NCI-H69 (cell line): ENCODE measurements at places on chromosomes 7 and 10.

- DNase-seq, result no peak
Measured at GRCh38 chr7:156088115-156088514, 275.9 kb upstream of the SHH start.

DNA sequence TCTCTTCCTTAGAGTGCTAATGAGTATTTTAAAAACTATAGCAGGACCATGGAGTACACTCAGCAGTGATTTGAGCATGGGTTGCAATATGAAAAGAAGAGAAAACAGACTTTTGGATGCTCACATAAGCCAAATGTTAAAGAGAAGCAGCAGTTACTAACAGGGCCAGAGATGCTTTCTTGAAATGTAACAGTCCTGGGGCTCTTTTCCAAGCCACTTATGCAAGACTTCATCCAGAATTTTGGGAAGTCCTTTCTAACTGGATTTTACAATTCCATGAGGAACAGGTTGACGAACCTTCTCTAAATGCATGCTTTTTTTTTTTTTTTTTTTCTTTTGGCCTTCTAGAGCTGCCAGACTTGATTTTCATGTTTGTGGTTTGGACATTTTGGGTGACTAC, 282.0 kb downstream of the SEC23IP start:
- peak; percentile 30 for DNase-seq

DNA sequence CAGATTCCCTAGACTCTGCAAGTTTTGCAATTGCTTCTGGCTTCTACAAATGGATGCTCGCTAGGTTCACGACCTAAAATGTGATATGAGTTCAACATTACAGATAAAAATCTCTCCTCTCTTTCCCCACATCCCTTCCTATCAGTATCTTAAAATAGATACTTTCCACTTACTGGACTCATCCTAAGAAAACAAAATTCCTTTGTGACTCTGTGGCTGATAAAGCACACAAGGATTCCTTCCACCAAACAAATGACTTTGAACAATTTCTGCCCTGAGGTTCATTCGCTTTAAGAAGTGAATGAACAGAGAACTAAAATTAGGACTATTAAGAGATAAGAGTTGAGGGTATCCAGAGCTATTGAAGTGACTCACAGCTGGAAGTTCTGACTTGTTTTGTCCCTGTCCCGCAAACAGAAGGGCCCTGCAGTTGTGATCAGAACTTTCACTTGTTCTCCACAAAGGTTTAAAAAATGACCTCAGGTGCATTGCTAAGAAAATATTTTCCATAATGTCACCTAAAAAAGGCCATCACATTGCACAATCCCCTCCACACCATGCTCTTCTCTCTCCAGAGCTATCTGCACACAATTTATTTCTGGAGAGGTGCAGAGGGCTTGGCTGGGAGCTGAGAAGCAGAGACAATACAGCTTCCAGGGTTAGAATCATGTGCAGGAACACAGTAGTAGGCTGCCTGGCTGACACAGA, 96.1 kb downstream of the PIP4K2A start:
- DNase-seq, result no peak

- DNase-seq, result no peak
Measured at GRCh38 chr7:90621125-90621746, 25.1 kb downstream of the CDK14 start.

DNA sequence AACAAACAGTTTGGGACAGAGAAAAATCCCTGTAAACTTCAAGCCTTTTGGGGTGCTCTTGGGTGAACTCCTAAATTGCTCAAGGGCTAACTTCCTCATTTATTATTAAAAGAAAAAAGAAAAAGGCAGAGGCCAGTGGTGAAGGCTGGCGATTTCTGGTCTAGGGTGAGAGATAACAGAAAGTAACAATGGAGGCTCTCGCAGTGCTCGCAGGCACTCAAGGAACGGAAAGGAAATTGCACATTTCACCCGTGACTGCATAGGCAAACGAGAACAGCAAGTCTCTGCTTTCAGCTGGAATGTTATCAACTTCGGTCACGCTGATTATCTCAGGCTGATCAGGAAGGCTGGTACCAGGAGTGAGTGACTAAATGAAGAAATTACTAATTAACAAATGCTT, 70.7 kb downstream of the PRKAG2 start:
- DNase-seq, result peak; percentile 10

GRCh38 chr7:117427258-117427701, at the start of gene ASZ1:
Gene ASZ1 (minus strand): TSS chr7:117427493. CDS start chr7:117427460, 33 bp downstream.
- no peak for DNase-seq

GRCh38 chr7:2596464-2597272, 35.1 kb upstream of the TTYH3 start:
- DNase-seq, result no peak

DNA sequence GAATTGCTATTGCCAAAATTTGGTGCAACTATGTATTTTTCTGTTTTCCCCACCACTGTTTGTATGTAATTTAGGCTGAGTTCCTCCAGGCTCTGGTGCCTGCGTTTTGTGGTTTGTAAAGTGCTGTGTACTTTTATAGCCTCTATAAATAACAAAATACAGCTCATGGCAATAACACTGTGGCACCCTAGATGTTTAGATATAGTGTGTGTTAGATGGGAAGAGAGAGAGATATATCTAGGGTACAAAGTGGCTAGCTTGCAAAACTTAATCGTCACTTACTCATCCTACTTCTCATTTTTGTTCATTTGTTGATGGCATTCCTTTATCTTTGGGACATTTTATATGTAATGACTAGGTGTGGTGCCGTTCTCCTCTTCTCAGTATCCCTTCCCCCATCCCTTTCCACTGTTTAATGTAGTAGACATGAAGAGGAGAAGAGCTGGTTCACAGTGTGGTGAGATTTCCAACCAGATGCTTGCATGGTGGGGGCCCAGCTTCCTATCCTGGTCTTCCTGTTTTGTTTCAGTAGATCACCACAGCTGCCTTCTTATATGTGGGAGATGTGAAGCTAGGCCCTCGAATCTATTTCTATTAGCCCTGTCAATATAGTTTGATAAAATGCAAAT, 115.0 kb downstream of the SND1 start:
- DNase-seq, result no peak

DNA sequence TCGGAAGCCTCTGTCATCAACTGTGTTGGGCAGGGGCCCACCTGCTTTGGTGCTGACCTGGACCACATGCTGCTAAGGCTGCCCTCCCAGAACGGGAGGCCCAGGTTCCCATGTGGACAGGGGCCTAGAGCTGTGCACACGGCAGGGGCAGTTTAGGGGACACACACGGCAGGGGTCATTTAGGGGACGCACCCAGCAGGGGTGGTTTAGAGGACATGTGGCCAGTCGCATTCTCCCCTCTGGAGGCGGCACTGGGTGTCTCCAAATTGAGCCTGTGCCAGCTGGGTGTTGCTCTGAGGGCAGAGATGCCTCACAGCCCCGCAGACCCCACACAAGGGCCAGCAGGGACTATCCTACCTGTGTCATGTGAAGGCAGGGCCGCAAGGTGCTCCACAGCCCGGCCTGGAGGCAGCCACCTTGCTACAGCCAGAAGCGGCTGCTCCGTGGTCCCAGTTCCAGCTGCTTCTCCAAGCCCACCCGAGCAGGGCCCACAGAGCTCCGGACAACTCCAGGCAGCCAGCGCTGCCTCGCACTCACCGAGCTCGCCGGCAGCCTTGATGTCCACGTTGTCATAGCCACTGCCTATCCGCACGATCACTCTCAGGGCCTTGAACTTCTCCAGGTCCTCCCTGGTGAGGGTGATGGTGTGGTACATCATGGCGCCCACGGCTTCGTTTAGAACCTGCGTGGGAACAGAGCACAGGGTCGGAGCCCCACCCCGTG, 60.7 kb downstream of the ZRANB1 start:
- DNase-seq, result no peak

- peak; percentile 95 for DNase-seq
Measured at GRCh38 chr7:36966039-36966438, 241.7 kb upstream of the AOAH start.

DNA sequence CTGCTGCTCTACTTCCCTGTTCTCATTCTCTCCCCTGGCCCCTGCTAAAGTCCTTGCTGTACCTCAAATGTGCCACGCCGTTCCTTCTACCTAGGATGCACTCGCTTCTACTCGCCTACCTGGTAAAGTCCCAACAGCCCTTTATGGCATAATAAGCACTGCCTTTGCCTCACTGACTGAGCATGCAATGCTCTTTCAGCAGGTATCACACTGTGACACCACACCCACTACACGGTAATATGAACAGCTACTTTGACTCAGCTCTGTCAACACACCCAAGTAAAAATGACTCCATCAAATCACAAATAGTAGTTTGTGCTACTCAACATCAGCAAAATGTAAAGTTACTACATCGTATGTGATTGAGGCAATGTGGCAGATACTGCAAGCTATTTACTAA, 37.6 kb downstream of the FAM204A start:
- peak; percentile 77 for DNase-seq

- DNase-seq, result no peak
Measured at GRCh38 chr7:105178177-105178576, 164.2 kb downstream of the KMT2E start.
